ENCODE measurements at places on chromosomes 1 and 21. TPM values are rescaled to one million over a fixed set of nuclear protein-coding genes. Genes with fewer than 3 reads are reported as not detected.

The RPE65 gene
- total RNA-seq: not detected

The LCE1C gene
- not detected for total RNA-seq

The FMO5 gene
- 3.8 TPM for total RNA-seq

The AUNIP gene
- not detected for total RNA-seq

The LINGO4 gene
- total RNA-seq: 0.14 TPM

The NBPF4 gene
- not detected for total RNA-seq

The VWA5B1 gene
- total RNA-seq: not detected

DNA sequence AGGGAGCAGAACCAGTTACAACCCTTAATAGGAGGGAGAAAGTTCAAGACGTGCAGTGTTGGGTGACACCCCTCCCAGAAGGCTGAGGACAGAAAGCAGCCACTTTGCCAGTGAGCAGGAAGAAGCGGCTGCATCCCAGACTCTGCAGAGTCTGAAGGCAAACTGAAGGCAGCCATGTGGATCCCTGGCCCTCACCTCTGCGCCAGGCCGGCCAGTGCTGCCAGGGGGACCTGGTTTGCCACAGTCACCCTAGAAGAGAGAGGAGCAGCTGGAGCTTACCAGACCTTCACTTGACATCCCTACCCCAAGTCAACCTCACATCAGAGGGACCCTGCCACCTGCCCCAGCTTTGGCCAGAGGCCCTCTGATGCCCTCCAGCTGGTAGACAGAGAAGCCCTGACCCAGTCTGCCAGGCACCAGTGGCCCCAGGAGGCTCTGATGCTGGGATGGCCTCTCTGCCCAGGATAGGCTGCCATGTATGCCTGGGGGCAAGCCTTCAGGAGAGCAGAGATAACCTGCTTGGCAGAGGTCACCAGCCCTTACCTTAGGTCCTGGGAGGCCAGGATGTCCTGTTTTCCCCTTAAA, 16.3 kb upstream of the PEF1 start:
- DNase-seq: no peak

GRCh38 chr1:242890192-242890741, 364.8 kb downstream of the CEP170 start:
- DNase-seq: no peak

DNA sequence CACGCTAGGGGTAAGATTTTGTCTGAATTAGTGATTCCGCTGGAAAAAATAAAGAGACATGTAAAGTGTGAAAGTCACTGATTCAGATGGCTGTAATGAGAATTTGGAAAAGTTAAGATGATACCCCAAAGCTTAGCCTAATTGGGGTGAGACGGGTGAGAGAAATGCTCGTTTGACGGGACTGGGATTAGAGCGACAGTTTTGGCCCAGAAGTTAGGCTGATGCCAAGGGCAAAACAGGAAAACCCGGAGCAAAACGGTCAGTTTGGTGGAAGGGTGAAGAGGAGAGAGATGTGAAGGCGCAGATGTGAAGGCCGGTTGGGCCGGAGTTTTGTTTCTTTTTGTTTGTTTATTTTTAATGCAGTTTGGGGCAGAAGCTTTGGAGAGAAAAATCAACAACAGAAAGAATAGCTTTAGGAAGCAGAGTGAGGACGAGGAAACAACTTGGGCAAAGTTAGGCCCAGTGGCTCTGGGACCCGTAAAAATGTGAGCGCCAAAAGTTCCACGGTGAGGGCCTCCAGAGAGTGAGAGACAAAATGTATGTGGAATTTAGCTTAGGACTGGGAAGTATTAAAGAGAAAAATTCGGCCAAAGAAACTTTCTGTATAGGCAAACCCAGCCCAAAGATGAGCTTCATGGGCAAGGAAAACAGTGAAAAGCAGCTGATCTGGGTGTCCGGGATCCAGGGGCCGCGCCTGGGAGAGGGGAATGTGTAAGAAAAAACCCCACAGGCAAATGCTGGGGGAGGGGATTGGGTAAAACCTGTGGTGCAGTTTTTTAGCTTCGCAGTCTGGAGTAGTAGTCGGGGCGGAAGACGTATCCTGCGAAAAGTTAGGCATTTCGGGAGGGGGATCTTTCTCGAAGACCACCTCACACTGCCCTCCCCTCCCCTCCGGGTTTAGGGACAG, 1.2 kb downstream of the DMRTA2 start:
- no peak for DNase-seq

DNA sequence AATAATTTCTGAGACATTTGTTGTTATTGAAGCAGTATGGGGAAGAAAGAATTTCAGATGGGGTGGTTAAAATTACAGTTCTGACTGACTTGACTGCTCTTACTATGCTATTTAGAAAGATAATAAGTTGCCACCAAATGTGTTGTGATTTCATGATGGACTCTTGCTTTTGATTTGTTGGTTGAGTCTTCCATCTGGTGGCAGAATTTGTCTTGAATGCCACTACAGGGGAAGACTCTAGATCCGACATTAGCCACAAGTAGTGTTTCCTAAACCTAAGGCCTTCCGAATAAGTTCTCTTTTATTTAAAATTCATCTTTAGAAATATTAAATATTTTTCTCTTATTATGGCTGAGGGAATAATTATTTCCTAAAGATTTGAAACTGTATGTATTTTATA, 190.9 kb upstream of the ADGRL4 start:
- DNase-seq: no peak

DNA sequence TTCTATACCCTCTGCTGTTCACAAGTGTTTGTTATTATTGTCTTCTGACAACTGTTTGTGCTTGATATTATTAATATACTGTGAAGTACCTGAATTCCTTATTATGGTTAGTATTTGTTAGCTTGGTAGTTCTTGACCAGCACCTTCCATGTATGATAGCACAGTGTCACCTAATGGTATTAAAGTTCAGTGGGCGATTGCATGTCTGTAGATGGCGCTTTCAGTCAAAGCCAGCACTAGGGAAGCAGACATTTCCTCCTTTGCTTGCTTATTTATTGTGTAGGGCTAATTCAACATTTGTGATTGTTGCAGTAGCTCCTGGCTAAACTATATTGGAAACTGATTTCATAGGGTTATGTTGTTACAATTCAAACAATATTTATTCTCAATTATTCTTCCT, 218.0 kb downstream of the ZP4 start:
- no peak for DNase-seq

DNA sequence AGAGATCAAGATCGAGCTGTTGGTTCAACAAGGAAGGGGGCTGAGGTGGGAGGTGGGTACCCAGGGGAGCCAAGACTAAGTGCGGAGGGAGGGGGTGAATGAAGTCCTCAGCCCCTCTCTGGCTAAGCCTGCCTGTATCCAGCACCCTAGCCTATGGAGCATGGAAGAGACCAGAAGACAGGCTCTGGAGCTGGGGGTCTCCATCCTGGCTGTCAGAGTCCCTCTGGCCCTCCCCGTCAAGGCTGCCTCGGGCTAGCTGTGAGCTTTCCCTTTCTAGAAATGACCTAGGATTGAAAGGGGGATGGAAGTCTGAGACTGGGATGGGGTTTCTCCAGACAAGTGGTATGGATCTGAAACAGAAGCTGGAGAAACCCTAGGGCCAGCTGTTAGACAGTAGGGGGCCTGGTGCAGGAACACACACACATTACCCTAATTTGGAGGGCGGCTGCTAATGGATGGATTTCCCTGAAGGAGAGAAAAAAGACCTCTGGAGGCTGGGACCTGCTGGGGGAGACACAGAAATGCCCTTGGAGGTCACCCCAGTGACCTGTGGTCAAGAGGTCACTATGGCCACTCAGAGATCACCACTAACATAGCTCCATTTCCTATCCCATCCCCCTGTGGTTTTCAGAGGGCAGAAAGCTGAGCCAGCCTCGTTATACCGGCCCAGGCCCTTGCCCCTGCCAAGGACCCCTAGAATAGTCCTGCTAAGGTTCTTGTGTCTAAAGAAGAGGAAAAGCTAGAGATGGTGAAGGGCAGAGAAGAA, 107.8 kb downstream of the TMEM53 start:
- DNase-seq: no peak

- no peak for DNase-seq
Measured at GRCh38 chr1:51910221-51911000, 31.9 kb upstream of the NRDC start.

- DNase-seq: no peak
Measured at GRCh38 chr1:53390261-53390660, 62.4 kb upstream of the LRP8 start.

DNA sequence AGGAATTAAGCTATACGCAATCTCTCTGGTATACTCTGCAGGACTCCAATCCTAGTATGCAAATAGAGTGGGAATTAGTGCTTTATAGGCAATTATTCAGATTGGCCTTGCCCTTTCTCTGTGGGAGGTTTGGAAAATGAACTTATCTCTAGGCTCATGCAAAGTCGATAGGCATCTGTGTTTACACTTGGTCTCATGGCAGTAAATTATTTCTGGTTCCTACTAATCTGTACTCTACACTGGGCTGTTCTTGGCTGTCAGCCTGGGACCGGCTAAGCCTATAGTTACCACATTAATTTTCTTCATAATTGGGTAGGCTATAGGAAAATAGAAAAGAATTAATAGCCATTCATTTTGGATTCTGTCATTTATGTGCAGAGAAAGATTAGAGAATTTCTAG, 544.6 kb downstream of the AMY1C start:
- DNase-seq: no peak

DNA sequence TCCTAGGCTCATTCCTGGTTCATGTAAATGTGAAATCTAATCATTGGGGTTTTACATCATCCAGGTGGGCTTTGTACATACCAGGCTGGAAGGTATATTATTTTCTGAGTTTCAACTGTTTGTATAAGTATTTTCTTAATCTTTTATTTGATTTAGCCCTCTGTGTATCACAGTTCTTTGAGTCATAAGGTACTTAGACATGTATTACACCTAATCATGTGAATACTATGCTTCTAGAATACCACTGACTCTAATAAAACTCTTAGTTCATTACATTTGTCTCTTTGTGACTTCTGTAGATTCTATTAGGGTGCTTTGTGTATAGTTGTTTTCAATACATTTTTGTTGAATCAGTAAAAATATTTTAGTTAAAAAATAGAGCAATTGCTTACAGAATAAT, 92.8 kb downstream of the ZFYVE9 start:
- no peak for DNase-seq

GRCh38 chr1:184945678-184946412, 28.5 kb downstream of the NIBAN1 start:
- DNase-seq: no peak

GRCh38 chr1:158257888-158258287, 3.7 kb downstream of the CD1A start:
- no peak for DNase-seq

- no peak for DNase-seq
Measured at GRCh38 chr1:224548676-224549075, 67.4 kb upstream of the CNIH3 start.

GRCh38 chr1:16405441-16405840, 31.8 kb downstream of the SPATA21 start:
- no peak for DNase-seq

DNA sequence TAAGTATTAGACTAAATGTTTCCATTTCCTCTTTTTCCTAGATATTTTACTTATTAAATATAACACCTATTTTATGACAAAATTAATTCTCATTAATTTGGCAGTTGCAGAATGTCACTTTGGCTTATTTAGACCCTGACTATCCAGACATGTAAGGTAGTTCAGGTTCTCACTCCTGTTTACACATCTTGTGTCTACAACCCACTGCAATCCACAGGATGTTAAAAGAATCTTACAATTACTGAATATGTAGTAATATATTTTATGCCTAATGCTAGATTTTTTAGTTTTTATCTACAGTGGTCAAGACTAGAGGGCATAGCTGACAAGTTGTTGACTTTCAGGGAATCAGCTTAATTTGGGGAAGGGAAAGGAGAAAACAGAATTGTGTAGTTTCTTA, 346.7 kb downstream of the USP25 start:
- DNase-seq: no peak

GRCh38 chr21:34186109-34186719, 112.8 kb downstream of the MRPS6 start:
- DNase-seq: no peak

GRCh38 chr1:167467126-167467710, 51.1 kb downstream of the CD247 start:
- no peak for DNase-seq

DNA sequence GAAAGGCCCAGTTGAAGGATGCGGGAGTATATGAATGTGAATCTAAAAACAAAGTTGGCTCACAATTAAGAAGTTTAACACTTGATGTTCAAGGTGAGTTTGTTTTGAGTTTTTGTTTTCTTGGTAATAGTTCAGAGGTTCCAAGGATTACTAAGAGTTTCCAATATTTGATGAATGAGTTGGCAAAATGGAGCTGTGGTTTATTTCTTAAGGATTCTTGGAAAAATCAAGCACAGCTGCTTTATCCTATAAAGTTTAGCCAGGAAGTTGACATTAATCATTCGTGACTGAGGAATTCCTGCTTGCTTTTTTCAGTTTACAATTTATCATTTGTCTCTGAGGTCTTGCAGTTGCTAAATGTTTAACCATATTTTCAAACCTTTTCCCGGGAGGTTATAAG, 15.1 kb downstream of the VCAM1 start:
- no peak for DNase-seq

Data from uterus (tissue), 4 donors.